ENCODE measurements at places on chromosomes 7 and 10. TPM values are rescaled to one million over a fixed set of nuclear protein-coding genes. Genes with fewer than 3 reads are reported as not detected.
A peak's percentile ranks its signal among the peaks of the same experiment; 100 is the strongest.

Gene C7orf33
- total RNA-seq: not detected

- no peak for DNase-seq
These were observed 103.1 kb downstream of the NRF1 start for GRCh38 chr7:129714514-129715063.

DNA sequence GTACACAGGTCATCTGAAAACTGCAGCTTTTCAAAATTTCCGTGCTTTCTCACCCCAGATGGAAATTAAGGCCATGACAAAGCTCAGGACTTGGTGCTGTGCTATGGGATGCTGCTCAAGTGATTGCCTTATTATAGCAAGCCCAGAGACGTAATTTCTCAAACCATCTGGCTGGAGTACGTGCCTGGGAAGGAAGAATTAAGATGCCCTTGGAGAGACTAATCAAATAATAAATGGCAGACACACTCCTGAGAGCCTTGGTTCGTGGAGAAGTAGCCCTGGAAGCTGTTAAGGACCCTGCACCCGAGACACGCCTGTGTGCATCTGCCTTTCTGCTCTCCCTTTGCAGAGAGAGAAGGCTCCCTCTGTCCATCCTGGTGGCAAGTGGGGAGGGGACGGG lies 38.3 kb upstream of the PRLHR start:
- no peak for DNase-seq

GRCh38 chr10:1020958-1021357 lies 4.7 kb downstream of the IDI2 start:
- DNase-seq: no peak

DNA sequence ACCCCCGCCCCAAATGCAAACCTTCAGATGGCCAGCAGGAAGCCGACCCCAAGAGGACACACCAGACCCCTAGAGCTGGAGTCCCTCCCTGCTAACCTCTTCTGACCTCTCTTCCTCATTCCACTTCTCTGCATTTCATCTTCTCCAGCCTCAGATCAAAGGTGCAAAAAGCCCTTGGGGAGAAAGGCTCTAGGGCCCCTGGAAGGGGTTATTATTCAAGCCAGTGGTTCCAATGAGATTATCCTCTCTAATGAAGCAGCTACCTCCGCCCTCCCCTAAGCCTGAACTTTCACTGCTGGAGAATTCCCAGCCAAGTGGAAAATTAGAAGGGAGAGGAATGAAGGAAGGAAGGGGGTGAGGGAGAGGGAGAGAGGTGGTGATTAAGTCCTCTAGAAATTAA lies 343.9 kb downstream of the PLXNA4 start:
- no peak for DNase-seq

DNA sequence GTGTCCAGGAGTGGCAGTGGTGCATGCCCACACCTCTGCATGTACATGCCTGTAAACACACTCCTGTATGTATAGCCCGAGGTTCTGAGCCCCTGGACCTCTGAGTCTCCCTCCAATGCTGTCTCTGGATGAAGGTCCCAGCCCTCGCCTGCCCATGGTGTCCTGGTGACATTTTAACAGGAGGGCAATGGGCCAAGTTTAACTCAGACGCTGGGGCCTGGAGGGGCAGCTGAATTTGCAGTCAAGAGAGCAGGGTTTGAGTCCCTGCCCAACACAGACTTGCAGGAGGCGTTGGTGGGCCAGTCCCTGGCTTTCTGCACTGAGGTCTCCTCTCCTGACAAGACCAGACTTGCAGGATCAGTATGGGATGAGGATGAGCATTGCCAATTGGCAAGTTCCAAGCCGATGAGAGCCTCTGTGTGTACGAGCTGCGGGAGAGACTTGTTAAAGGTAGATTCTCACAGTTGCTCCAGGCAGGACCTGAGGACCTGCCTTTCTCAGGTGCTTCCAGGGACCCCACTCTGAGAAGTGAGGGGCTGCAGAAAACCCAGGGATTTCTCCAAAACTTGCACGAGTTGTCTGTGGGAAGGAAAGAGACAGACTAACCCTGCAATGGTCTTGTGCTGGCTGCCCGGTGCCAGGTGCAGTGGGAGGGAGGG lies 141.9 kb downstream of the ELFN1 start:
- DNase-seq: no peak

DNA sequence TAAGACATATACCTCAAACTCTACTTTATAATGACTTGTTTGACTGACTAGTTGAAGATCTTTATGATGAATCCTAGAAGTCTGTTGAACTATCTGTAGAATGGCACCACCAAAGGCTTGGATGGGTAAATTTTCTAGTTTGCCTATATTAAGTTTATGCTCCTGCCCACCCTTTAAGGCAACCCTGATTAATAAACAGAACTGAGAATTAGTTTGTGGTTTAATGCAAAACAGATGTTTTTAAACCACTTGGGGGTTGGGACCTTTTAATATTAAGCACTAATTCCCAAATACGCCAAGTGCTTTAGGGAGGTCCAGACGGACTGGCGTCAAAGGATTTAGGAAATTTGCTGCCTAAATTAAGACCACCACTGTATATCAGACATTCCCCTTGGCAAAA lies 20.5 kb downstream of the SMNDC1 start:
- no peak for DNase-seq

- DNase-seq: peak; percentile 40
These were observed 205.0 kb downstream of the DIP2C start for GRCh38 chr10:484441-484924.
